ENCODE measurements at places on chromosomes 2 and 18.

DNA sequence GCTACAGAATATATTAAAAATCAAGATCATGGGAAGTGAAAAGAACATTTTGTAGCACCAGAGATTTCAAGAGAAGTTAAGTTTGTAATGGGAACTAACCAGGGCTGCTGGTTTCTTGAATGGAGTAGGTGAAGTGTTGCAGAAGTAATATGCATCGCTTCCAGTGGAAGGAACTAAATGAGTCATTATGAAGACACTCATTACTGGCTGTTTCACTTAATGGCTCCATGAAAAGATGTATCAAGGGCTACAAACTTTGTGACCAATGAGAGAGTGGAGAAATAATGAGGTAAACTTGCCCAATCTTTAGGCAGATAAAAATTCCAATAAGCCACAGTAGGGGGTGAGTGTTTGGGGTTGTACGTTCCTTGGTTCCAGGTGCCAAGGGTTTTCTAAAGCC, 380.4 kb upstream of the POU3F3 start:
- no peak for DNase-seq

DNA sequence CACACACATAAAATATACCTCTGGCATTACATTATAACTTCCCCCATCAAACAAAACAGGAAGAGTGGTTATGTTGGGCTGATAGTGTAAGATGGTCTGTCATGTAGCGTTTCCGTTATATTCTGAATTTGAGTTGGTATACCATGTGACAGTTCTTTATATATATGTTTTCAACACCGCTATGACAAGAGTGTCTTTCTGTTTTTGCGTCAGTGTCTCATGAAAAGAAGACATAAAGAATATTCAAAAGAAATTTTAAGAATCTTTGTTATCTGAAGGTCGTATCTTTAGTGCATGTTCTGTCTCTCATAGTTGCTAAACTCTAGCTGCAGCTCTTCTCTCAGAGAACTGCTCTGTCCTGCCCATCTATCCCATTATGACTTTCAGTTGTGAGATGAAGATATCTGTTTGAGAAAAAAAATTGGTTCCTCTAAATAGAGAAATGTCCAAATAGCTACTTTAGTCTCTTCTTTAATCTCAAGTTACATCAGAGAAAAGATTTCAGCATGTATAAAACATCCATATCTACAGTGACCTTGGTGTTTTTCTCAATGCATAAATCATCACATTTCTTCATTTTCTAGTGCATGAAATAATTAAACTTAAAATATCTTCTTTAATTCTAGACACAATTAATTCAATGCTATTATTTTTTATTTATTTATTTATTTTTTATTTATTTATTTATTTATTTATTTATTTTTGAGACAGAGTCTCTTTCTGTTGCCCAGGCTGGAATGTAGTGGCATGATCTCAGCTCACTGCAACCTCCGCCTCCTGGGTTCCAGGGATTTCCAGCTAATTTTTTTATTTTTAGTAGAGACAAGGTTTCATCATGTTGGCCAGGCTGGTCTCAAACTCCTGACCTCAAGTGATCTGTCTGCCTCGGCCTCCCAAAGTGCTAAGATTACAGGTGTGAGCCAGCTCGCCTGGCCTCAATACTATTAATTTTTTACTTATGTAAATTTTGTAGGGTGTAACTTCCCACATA, 24.3 kb upstream of the PSME4 start:
- DNase-seq: no peak

- DNase-seq: no peak
Observed at GRCh38 chr2:145186303-145186702, 666.4 kb upstream of the ZEB2 start.

DNA sequence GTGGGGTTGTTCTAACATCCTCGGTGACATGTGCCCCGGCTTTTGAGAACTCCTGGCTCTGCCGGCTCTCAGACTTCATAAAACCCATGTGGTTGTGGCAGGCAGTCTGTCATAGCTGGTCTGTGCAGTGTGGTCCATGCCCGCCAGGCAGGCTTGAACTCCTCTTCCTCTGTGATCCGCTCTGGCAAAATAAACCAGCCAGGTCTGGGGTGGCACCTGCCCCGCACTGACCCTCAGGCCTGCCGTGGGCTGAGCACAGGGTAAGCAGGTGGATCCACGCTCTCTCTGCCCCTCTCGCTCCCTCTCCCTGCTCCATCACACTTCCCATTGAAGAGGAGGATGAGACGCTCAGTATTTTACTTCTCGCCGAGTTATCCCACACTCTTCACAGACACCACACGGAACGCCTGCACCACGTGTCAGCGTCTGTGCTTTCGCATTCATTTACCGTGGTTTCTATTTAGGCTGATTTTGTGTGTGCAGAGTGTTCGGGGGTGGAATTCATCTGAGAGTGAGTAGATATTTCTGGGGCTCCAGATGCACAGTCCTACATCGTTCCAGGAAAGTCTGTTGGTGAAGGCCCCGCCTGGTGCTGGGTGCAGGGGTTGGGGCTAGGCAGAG, 56.4 kb downstream of the RTP5 start:
- DNase-seq: no peak

- DNase-seq: no peak
Observed at GRCh38 chr2:104289651-104290565, 564.0 kb upstream of the POU3F3 start.

GRCh38 chr2:8484502-8485283, 197.2 kb upstream of the ID2 start:
- DNase-seq: no peak

GRCh38 chr2:78417355-78417754, 608.1 kb upstream of the REG3G start:
- no peak for DNase-seq

DNA sequence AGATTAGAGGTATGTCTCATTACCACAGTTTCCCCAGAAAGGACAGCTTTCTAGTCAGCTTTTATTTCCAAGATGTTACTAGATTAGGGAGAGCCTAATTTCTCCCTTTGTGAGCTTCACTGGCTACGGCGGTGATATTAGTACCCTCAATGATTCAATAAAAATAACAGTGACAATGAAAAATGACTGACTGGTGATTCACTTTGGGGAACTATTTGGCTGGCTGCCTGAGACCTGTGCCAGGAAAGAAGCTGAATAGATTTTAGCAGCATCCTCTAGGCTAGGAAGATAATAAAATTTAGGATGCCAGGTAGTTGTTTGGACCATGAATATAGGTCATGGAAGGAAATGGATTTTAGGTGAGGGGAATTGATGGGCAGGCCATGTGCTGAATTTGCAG, 178.7 kb downstream of the FMNL2 start:
- DNase-seq: no peak

- no peak for DNase-seq
Observed at GRCh38 chr2:9975805-9976447, 24.4 kb downstream of the GRHL1 start.

DNA sequence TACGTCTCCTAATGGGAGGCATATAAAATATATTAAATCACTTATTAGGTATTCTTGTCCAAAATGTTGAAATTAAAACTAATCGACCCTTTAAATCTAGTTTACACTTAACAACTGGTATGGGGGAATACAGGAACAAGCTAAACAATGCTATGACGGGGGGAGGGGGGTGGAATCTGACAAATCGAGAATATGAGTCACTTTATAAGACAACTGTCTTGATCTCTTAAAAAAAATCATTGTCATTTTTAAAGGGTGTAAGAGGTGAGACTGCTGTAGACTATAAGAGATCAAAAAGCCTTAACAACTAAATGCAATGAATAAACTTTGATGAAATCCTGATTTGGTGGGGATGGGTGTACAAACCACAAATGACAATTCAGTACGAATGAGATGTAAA, 6.0 kb downstream of the MAP3K2 start:
- no peak for DNase-seq

GRCh38 chr2:20781656-20782265, 41.1 kb downstream of the LDAH start:
- DNase-seq: no peak

DNA sequence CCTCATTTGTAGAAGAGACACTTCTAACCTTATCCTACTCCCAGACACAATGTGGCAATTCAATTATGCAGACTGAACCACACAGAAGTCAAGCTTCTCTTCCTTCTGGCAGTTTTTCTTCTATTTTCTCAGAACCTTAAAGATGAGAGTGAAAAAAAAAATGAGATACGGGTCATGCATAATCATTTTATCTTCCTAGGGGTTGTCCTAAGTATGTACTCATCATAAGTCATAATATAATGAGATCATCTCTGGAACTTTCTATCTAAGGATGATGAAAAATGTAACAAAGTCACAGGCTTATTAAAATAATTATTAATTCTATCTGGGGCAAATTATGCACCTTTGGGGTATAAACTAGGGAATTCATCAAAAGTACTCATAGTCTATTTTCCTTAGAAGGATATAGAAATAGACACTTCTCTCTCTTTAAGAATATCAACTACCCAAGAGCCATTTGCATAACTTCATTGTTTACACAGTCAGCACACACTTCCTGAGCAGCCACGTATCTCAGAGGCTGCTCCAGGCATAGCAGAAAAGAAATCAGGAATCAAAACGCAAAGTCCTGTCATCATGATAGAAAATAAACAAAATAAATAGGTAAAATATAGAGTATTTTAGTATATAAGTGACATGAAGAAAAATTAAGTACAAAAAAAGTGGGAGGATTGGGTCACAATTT, 345.9 kb upstream of the SPHKAP start:
- DNase-seq: no peak

DNA sequence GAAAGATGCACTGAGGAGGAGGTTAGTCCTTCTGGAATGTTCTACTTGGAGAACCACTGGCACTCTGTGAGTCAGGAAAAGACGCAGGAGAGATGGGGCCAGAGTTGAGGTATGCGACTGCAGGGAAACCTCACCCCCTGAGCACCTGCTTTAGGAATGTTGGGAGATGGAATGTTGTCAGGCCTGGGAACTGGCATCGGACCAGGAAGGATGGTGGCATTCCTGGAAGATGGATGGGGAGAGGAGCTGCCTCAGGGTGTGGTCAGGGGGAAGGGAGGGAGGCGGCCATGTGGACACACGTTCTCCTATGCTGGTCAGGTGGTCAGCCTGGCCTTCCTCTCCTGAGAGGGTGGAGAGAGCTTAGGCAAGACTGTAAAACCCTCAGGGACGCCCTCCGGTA, 146.3 kb downstream of the CELF4 start:
- no peak for DNase-seq

DNA sequence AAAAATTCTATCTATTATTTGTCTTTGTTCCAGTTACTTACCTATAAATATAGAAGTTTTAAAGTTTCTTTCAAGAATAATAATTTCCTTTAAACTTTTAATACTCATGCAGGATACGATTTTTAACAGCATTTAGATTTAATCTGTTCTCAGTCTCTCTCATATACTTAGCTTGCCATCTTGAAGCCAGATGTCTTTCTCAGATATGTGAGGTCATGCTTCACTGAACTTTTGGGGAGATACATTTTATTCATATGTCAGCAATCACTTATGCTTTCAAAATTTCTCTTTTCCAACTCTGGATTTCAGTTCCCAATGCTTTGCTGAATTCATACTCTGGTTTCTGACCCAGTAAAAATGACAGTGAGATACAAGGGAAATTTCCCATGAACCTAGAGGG, 66.5 kb upstream of the CCDC178 start:
- no peak for DNase-seq

GRCh38 chr18:35203067-35203466, 37.8 kb upstream of the ZNF397 start:
- DNase-seq: no peak

DNA sequence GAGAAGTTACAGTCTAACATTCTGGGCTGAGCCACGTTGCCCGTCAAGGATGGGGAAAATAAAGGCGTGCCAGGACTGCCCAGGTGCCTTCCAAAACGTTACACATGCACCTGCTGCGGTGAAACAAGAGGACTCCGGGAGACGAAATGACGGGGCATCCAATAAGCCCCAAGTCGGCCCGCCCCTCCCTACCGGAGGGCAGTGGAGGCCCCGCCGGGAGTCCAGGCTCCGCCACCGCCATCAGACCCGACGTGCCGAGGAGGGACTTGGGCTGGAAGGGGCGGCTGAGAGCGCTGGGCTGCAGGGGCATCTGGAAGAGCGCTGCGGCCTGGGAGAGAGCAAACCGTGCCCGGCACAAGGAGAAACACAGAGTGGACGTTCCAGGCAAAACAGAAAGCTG, 112.5 kb upstream of the GPC1 start:
- no peak for DNase-seq

- DNase-seq: no peak
Observed at GRCh38 chr2:102049756-102050443, 58.1 kb downstream of the IL1R2 start.

- peak; percentile 42 for DNase-seq
Observed at GRCh38 chr2:86697551-86698104, 22.5 kb upstream of the RMND5A start.

DNA sequence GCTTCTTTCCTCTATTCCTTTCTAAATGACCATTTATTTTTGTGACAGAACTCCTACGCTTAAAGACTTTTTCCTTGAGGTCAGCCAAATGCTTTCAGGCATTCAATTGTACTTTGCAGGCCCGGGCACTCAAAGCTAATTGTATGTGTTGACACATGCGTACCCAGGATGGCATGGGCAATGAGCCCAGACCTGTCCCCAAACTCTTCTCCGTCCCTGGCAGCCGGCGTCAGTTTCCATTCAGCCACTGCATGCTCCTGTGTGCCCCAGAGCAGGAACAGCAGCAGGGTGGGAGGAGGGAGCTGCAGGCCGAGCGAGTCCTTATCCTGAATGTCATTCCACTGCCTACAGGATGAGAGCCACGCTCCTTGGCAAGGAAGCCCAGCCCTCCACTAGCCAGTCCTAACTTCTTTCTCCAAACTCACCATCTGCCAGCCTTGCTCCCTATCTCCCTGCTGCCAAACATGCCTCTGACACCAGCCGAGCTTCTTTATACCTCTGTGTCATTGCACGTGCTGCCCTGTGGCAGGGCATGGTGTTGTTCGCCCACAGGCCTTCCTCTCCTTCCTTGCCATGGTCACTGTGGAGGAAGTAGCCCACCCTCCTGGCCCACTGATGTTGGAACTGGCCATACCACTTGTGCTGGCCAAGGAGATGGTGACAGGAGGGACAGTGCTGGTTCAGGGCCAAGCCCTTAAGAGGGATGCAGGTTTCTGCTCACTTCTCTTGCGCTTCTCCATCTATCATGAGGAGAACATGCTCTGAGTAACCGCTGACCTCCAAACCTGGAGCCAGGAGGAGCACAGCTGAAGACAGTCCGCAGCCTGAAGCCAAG, 116.9 kb upstream of the FHL2 start:
- no peak for DNase-seq

DNA sequence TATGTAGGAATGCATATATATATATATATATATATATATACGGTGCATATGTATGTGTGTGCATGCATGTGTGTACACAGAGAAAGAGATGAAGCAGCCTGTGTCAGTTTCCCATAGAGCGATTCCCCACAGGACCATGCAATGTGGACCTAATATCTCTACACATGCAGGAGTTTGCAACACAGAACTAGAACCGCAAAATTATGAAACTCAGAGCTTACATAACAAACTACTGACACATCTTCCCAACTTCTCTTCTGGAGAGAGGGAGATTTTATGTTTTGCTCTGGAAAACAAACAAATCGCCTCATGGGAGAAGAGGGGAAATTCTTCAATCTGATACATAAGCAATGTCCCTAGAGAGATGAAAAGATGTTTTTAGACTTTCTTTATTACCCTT, 377.2 kb downstream of the LRATD1 start:
- no peak for DNase-seq
